RPMI8226 (cell line): ENCODE measurements at places on chromosomes 12 and 14.

GRCh38 chr12:124758266-124759220 is 105.1 kb downstream of the SCARB1 start:
- DNase-seq = no peak

GRCh38 chr14:59358102-59358501 is 107.1 kb downstream of the GPR135 start:
- DNase-seq = peak; percentile 23

- DNase-seq = no peak
Measured at GRCh38 chr12:26622601-26623000, 210.4 kb downstream of the ITPR2 start.

DNA sequence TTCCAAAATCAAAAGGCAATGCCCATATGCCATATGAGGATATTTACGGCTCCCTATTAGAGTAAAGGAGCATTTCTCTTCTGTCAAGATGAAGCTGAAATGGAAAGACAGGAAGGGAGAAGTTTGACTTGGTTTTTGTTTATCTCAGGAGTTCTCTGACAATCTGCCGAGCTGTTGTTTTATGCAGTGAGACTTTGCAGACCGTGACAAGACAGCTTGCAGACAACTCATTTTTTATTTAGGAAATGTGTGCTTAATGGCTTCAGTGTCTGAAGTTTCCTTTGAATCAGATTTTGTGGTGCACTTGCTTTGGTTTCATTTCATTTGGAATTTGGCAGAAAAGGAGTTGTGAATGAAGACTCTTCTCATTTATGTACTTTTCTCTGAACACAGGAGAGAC is 145.4 kb downstream of the C12orf50 start:
- no peak for DNase-seq

DNA sequence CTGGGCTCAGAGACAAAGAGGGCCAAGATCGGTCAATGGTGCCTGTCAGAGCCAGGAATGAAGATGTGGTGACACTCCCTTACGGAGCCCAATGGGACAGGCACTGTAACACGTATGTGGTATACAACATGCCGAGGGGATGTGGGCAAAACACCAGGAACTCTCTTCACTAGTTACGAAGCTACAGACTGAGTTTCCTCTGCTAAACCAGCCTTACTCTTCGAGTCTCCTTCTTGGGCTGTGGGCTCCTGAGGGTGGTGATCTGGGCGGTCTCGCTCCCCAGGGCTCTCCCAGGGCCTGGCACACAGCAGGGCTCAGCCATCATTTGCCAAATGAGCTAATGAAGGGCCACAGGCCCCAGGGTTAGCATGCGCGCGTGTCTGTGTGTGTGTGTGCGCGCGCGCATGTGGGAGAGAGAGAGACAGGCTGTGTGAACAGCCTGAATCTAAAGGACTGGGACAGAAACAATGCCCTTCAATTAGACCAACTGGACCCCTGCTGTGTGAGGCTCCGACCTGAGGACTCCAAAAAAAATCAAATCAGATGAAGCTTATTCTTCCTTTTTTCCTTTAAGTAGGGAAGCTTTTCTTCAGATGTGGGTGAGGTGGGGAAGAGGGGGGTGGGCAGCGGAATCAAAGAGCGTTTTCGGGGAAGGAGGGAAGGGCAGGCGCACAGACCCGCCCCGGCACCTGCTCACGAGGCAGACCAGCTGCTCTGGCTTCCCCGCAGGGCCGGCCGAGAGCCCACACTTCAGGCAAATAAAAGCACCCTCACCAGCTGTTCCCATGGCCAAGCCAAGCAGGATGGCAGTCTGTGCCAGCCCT is 42.5 kb downstream of the CCDC88C start:
- DNase-seq = peak; percentile 76

DNA sequence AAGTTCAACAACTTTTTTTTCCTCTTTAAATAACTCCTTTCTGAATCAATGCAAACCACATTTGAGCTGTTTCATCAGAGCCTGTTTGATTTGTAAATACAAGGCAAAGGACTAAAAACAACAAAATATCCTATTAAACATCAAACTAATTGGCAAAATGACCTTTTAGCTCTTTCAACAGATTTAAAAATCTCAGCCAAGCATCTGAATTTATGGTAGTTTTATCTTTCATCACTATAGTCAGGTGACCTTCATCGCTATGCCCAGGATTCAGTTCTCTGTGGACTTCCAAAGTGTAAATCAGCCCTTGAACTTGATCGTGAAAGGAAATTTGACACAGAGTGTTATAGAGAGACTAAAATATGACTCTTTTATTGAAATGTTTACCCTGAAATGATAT is 1554.5 kb upstream of the FLRT2 start:
- no peak for DNase-seq

DNA sequence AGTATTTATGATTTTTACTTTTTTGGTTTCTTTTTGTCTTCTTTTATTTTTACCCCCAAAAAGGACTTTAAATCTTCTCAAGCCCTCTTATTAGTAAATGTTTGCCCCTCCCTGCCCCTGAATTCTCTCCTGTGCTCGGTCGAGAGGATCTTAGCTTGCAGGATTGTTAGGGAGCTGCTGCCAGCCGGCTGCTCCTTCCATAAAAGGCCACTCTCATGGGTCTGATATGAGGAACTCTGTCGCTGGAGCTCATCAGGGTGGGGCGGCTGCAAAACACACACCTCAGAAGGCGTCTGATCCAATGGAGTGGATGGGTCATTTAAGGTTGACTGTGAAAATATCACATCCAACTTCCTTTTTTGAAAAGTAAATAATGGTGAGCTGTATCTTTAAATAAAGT is 8.5 kb downstream of the LTBR start:
- peak; percentile 28 for DNase-seq

DNA sequence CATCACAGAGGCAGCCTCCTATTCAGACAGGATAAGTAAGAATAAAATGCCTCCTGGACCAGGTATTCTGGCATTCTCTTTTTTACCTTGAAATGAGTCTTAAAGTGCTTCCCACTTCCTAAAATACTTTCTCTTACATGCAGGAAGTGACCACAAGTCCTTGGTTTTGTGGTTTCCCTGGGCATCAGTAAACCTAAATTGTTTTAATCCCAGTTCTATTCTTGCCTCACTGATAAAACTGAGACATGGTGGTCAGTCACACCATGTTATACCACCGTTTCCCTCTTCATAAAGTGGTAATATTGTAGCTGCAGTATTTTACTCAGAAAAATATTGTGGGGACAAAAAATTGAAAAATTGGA is 1.2 kb upstream of the SALL2 start:
- DNase-seq = no peak

DNA sequence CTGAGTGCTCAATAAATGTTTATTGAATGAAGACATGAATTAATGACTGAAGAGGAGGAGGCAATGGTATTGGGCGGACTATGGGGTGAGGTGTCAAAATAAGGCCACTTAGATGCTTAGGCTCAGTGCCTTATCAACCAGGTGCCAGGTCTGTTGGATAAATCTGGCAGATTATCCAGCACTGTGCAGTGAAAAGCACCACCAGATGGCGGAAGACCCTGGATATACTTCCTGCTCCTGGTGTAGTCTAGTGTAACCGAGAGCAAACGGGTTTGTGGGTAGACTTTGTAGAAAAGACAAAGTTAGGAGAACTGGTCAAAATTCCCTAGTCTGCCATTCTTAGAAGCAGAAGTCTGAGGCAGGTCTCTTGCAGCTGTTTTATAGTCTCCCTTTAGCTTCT is 306.3 kb downstream of the ATP23 start:
- DNase-seq = peak; percentile 3

- DNase-seq = no peak
Measured at GRCh38 chr14:61644834-61645233, 50.5 kb upstream of the HIF1A start.

GRCh38 chr14:45361727-45362126 is 108.7 kb upstream of the MIS18BP1 start:
- DNase-seq = no peak

DNA sequence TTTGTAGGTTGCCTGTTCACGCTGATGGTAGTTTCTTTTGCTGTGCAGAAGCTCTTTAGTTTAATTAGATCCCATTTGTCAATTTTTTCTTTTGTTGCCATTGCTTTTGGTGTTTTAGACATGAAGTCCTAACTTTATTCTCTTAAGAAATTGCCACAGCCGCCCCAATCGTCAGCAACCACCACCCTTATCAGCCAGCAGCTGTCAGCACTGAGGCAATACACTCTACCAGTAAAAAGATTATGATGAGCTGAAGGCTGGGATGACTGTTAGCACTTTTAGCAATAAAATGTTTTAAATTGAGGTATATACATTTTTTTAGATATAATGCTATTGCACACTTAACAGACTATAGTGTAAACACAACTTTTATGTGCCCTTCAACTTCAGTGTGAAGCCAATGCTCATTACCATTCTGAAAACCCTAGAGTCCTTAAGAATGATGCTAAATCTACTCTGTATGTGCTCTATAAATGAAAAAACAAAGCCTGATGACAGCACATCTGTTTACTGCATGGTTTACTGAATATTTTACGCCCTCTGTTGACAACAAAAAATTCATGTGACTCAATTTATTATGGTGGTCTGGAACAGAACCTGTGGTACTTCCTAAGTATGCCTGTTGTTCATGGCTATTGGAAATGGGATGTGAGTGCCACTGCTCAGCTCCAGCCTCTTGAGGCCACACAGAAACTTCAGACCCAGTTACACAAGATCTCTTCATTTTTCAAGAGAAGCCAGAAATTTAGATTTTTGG is 197.4 kb downstream of the DUSP6 start:
- no peak for DNase-seq

- no peak for DNase-seq
Measured at GRCh38 chr14:29896354-29896821, 31.3 kb downstream of the PRKD1 start.

GRCh38 chr14:89303456-89304435 is 113.3 kb downstream of the FOXN3 start:
- DNase-seq = peak; percentile 66

GRCh38 chr12:25332143-25332542 is 81.4 kb upstream of the KRAS start:
- DNase-seq = peak; percentile 90

DNA sequence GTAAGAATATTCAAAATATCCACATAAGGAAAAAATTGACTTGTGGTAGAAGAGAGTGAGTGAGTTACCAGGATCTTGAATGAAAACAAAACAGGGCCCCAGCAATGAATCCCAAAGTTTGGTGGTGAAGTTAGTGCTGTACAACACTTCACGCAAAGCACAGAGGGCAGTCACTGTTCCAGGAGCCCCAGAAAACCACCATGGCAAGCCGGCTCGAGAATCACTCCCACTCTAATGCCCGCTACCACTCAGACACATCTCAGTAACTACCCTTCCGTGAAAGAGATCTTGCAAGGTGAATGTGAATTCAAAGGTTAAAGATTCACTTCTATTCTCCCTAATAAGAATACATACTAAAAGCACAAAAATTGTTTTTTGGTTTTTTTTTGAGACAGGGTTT is 30.1 kb downstream of the CLIP1 start:
- DNase-seq = no peak

DNA sequence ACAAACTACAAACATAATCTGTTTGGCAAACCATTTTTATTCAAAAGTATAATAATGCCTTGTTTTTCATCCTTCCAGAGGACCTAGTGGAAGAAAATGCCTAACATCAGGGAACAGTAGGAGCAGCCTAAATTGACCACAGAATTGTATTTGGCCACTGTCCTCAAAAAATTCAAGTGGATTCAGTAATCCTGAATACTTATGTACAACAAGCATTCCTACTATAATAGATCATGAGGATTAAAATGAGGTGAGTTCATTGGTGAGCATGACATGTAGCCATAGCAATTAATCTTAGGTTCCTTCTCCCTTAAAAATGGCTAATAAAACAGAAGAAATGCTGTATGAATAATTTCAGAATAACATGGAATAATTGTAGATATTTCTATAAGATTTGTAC is 209.3 kb downstream of the DAD1 start:
- no peak for DNase-seq

GRCh38 chr14:24806061-24806678 is 172.2 kb upstream of the GZMB start:
- DNase-seq = peak; percentile 49
